ENCODE measurements at places on chromosomes 5 and 9. TPM values are rescaled to one million over a fixed set of nuclear protein-coding genes. Genes with fewer than 3 reads are reported as not detected.

GRCh38 chr5:81779125-81779915 is 28.4 kb upstream of the SSBP2 start:
- no peaks in the 10 kb centered on the region for H3K36me3 ChIP-seq
- peak; percentile 15 for DNase-seq
- H3K4me3 ChIP-seq: peak overlapping the region; percentile 31
- no peaks in the 10 kb centered on the region for H3K4me1 ChIP-seq
- no peak overlapping the region for H3K27ac ChIP-seq

DNA sequence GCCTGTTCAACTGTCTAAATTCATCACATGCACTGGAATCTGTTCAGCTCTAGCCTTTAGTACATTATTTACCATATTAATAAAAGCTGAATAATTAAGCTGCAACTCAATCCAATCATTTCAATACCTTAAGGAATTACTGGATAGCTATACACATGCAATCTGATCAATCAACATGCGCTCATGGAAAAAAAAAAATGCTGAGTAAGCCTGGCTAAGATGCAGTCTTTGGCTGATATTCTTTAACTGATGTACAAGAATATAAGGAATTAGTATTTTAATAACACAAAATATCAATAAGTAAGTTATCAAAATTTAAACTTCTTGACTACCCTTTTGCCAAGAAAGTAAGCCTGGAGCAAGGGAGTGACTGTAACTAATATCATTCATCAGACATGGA is 15.9 kb downstream of the EFNA5 start:
- H3K4me1 ChIP-seq: no peaks in the 10 kb centered on the region
- H3K27me3 ChIP-seq: no peaks in the 10 kb centered on the region
- no peak overlapping the region for H3K4me3 ChIP-seq
- no peak overlapping the region for H3K27ac ChIP-seq

DNA sequence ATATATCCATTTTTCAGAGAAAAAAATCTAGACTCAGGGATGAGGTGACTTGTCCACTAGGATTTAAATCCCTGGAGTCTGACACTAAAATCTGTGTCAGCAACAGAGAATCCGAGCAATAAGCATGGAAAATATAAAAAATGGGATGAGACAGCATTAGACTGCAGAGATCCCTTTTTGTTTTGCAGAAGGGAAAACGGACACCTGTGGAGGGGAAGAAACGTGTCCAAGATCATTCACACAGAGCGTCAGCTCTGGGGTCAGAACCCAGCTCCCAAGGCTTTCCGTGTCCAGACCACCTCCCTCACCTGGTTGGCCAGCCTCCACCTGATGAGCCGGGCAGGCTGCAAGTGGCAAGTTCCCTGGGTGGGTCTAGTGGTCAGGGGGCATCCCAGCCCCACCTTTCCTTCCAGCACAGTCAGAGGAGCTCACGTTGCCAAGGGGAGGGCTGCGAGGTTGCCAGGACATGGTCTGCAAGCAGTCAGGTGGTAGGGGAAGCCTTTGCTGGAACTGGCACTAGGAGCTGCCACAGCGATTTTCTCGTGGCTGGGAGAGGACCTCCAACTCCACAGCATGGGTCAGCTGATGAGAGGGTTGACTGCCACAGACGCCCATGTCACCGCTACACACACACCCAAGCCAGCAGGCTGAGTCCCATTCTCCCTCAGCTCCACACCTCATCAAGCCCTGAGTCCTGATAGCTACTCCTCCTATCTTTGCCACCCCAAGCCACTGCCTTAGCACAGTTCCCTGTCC is 65.9 kb upstream of the CPLX2 start:
- H3K36me3 ChIP-seq: no peaks in the 10 kb centered on the region
- DNase-seq: no peak
- peaks cover 22% of the 10 kb centered on the region for H3K4me1 ChIP-seq
- no peaks in the 10 kb centered on the region for H3K27me3 ChIP-seq
- H3K27ac ChIP-seq: no peak overlapping the region
- H3K4me3 ChIP-seq: no peak overlapping the region

CDH10 gene
- total RNA-seq: not detected

DNA sequence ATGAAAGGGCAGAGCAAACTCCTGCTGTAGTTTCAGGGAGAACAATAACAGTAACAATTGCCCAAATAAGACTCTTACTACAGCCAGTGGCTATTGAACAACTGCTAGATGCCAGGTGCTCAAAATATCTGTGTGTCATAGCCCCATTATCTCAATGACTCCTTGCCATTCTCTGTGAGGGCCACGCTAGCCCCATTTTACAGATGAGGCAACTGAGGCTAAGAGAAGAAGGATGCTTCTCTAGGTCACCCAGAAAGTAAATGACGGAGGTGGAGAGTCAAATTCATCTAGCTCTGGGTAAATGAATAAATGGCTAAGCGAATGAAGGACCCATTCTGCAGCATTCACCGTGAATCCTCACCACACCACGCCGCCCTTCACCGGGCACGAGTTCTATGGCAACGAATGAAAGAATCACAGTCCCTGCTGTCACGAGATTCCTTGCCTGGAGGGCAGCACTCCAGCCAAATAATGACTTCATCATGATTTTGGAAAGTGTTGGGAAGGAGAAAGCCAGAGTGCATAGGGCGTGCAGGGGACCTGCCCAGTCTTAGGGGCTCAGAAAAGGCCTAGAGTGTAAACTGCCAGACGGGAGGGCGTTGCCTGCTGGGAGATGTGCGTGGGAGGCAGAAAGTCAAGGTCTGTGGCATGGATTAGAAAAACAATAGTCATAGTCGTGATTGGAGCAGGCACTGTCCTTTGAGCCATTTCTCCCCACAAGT is 147.2 kb downstream of the C9orf50 start:
- DNase-seq: no peak
- H3K27me3 ChIP-seq: no peaks in the 10 kb centered on the region
- no peak overlapping the region for H3K4me3 ChIP-seq

DNA sequence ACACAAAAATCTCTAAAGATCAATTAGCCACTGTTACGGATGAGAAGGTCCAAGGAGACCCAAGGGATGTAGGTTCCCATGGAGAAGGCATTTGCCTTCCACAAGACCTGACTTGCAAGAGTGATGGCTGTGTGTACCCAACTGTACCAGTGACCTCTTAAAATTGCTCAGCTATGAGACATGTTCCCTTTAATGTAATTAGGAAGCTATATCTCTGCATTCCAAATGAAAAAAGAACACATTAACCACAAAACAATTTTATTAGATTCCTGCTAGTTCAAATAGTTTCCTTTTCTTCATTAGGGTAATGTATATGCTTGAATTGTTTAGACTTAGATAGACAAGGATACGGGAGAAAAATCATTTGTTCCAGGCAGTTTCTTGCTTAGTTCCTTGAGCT is 3.3 kb downstream of the OR2Y1 start:
- no peaks in the 10 kb centered on the region for H3K4me1 ChIP-seq
- H3K27ac ChIP-seq: no peak overlapping the region
- no peak for DNase-seq
- H3K27me3 ChIP-seq: peaks cover 92% of the 10 kb centered on the region

GRCh38 chr5:34626036-34626435 is 30.1 kb upstream of the RAI14 start:
- H3K27ac ChIP-seq: no peak overlapping the region
- no peaks in the 10 kb centered on the region for H3K36me3 ChIP-seq
- H3K4me1 ChIP-seq: peaks cover 4% of the 10 kb centered on the region
- peak; percentile 48 for DNase-seq
- H3K4me3 ChIP-seq: no peak overlapping the region

CSF1R gene
- total RNA-seq: not detected

DNA sequence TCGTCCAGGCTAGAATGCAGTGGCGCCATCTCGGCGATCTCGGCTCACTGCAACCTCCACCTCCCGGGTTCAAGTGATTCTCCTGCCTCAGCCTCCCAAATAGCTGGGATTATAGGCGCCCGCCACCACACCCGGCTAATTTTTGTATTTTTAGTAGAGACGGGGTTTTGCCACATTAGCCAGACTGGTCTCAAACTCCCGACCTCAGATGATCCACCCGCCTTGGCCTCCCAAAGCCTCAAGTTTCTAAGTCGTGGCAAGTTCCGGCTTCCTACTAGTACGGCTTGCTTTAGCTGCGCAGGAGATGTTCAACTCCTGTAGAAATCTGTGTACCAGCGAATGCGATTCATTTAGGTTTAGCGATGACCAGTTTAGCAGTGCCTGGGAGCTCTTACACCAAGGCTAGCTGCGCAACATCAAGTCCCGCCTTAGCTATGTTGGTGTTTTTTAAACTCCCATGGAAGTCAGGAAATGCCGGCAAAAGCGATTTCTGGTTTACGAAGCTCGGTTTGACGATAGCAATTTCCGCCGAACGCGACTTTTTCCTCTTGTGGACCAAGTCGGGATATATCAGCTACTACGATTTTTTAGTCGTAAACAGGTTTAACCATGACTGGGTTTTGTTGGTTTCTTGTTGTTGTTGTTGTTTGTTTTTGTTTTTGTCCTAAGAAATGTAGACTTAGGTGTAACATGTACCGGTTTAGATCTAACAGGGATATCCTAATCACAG is 46.4 kb downstream of the ANXA2R start:
- no peak for DNase-seq
- no peak overlapping the region for H3K4me3 ChIP-seq
- no peak overlapping the region for H3K27ac ChIP-seq
- H3K36me3 ChIP-seq: no peaks in the 10 kb centered on the region

CDH18 gene
- total RNA-seq: 0.15 TPM

- no peaks in the 10 kb centered on the region for H3K36me3 ChIP-seq
- DNase-seq: no peak
- peaks cover 17% of the 10 kb centered on the region for H3K4me1 ChIP-seq
- no peaks in the 10 kb centered on the region for H3K27me3 ChIP-seq
- no peak overlapping the region for H3K27ac ChIP-seq
- H3K4me3 ChIP-seq: no peak overlapping the region
Measured at GRCh38 chr5:61463596-61463995, 131.5 kb downstream of the ZSWIM6 start.

- DNase-seq: no peak
- H3K4me1 ChIP-seq: no peaks in the 10 kb centered on the region
- no peak overlapping the region for H3K4me3 ChIP-seq
Measured at GRCh38 chr9:116629634-116630033, 57.5 kb upstream of the TRIM32 start.

- no peak for DNase-seq
- no peaks in the 10 kb centered on the region for H3K36me3 ChIP-seq
- no peaks in the 10 kb centered on the region for H3K27me3 ChIP-seq
- H3K27ac ChIP-seq: no peak overlapping the region
Measured at GRCh38 chr9:115649991-115650472, 503.6 kb upstream of the PAPPA start.

DNA sequence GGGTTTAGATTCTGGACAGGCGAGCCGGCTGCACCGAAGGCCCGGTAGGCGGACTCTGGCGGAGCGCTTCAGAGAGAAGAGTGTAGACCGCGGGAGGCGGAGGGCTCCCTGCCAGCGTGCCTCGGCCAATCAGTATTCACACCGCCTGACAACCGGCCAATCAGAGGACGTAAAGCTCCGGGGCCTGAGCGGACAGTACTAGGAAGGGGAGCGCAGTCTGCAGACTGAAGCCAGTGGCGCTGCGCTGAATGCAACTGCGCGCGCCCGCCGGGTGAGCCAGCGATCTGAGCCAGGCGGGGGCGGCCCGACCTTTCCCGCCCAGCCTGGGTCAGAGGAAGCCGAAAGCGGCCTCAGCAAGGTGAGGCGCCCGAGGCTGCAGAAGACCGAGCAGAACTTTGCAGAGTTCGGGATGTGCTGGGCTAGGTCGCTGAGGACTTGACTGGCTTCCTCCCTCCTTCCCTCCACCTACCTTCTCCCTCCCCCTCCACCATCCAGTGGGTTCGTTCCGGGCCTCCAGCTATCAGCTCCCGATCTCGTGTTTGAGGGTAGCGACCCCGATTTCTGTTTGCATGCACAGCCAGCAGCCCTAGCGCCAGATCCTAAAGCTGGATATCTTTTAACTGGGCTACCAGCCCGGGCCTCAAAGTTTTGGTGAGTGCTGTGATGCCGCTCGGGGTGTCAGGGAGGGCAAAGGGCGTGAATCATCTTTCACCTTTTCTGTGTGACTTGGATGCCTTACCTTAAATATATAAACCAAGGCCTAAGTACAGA is at the start of gene DMRT2:
TSS of gene DMRT2 (plus strand) at position 233 of the 771 bp plus-strand sequence. CDS start 1,257 bp downstream, outside the sequence.
- H3K4me3 ChIP-seq: no peak within 1 kb of the TSS
- H3K36me3 ChIP-seq: no peaks in the 10 kb centered on the region
- no peak within 1 kb of the TSS for H3K27ac ChIP-seq
- H3K4me1 ChIP-seq: peaks cover 11% of the 10 kb centered on the region
- H3K27me3 ChIP-seq: no peaks in the 10 kb centered on the region
- DNase-seq: no peak

CERCAM gene
- 19.1 TPM for total RNA-seq

- H3K36me3 ChIP-seq: no peaks in the 10 kb centered on the region
- H3K27me3 ChIP-seq: no peaks in the 10 kb centered on the region
- no peak overlapping the region for H3K4me3 ChIP-seq
- no peaks in the 10 kb centered on the region for H3K4me1 ChIP-seq
- H3K27ac ChIP-seq: no peak overlapping the region
Measured at GRCh38 chr9:19445452-19445851, 36.6 kb downstream of the ACER2 start.

DNA sequence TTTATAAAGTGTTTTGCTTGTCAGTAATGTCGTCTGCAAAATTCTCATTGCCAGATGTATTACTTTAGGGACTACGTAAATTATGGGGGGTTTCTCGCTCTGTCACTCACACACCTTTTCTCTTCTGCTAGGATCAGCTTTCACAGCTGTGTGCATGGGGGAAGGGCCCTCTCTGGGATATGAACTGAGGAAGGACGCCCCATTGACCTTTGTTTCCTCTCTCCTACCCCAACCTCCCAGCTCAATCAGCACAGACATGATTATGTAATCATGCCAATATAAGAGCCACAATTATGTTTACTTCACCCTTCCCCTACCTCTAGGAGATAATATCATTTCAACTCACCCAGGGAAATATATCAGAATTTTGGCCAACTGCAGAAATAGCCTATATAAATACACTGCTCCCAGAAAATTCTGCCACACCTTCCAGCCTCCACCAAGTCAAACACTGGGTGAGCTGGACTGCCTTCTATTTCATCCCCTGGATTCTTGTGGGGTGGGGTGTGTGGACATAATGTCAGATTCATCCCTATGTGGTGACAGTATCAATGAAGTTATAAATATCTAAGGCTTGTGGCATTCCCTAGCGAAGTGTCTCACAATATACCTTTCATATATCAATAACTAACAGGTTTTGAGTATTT is 12.6 kb upstream of the SEMA5A start:
- DNase-seq: peak; percentile 95
- H3K4me3 ChIP-seq: peak overlapping the region; percentile 9
- H3K4me1 ChIP-seq: peaks cover 67% of the 10 kb centered on the region
- H3K27me3 ChIP-seq: no peaks in the 10 kb centered on the region

PFN3 gene
- total RNA-seq: not detected

PCDHA13 gene
- 3.2 TPM for total RNA-seq

NPR3 gene
- 5.8 TPM for total RNA-seq

SURF4 gene
- total RNA-seq: 161 TPM

PTGES gene
- total RNA-seq: 21.0 TPM

PCDHAC1 gene
- 4.8 TPM for total RNA-seq

GRCh38 chr5:95857185-95857945 is 34.8 kb upstream of the GLRX start:
- no peak for DNase-seq
- no peak overlapping the region for H3K27ac ChIP-seq
- no peak overlapping the region for H3K4me3 ChIP-seq
- H3K27me3 ChIP-seq: no peaks in the 10 kb centered on the region
- H3K36me3 ChIP-seq: no peaks in the 10 kb centered on the region

TRAF1 gene
- 0.15 TPM for total RNA-seq

C1QTNF3 gene
- total RNA-seq: 1.1 TPM

- H3K4me3 ChIP-seq: no peak overlapping the region
- H3K27me3 ChIP-seq: peaks cover 7% of the 10 kb centered on the region
- DNase-seq: no peak
- H3K36me3 ChIP-seq: no peaks in the 10 kb centered on the region
- no peak overlapping the region for H3K27ac ChIP-seq
- peaks cover 15% of the 10 kb centered on the region for H3K4me1 ChIP-seq
Measured at GRCh38 chr5:60490597-60491166, 209.3 kb downstream of the DEPDC1B start.

CTSV gene
- 11.4 TPM for total RNA-seq
